Endodermal cell (in vitro differentiated cells): ENCODE measurements at places on chromosomes 3 and 15.

DNA sequence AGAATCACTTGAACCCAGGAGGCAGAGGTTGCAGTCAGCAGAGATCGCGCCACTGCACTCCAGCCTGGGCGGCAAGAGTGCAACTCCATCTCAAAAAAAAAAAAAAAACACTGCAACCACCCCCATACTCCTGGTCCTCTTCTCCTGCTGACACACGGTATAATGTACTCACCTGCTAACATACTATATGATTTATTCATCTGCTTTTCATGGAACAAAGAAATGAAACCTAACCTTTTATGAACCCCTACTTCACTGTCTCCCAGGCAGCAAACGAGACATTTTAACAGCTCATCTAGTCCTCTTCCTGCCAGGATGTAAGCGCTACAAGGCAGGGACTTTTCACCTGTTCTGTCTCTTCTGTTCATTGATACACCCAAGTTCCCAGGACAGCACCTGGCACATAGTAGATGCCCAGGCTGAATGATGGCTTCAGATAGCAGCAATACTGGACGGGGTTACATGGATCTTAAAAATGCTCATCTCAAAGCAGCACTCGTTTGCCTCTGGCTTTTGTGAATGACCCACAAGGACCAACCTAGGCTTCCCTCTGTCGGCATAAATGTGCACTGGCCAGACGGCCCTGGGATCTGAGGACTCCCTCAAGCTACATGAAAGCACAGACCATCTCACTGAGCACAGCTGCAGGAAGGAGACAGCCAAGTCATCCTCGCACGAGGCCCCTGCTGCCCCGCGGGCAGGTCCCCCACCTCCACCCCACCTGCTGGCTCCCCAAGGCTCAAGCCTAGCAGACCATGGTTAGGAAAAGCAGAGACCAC is 20.3 kb downstream of the XXYLT1 start:
- DNase-seq, result peak; percentile 42

- DNase-seq, result no peak
These were observed 186.0 kb upstream of the KBTBD8 start for GRCh38 chr3:66812136-66812535.

DNA sequence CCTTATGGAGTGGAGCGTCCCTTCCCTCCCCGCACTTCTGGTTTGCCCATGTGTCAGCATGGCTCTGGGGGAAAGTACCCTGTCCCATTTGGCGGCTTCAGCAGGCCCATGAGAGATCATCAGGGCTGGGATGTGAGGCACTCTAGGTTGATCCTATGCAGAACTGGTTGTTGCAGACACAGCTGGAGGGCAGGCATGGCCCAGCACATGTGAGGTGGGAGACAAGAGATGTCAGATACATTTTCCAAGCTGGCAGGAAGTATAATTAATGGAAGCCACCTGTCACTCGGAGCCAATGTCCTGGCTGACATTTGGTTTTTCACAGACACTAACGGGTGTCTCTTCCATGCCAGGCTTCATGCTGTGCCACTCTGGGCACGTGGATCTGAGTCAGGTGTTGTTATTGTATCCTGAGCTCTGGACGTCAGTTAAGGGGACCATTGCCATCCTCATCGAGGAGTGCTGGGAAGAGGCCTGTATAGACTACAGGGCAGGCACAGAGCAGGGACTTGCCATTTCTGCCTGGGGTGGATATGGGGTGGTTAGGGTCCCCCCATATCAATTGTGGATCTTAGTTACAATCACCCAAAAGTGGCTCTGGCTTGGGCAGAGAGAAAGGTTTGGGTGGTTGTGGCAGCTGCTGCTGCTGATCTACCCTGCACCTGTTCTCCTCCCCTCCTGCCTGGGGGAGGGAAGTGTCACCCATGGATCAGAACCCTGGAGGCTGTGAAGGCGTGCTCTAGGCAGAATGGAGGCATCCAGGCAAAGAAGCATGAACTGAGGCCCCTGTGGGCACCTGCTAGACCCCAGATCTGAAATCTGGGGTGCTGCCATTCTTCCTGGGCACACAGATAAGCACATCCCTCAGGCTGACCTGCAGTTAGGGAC is 140.7 kb downstream of the FBLN2 start:
- no peak for DNase-seq

DNA sequence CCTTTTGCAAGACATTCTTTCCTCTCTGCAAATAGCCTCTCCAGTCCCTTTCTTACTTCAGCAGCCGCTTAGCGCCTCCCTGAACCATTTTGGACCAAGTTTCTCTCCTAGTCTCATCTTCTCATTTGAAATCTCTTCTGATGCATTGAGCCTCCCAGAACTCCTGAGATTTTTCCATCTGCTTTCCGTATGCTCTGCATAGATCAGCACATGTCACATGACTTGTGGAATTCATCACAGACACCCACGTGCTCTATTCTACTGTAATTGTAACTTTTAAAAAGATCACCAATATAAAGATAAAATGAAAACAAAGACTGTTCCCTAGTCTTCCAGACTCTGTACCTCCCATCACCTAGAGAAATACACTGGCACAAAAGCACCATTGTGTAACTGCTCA is 100.7 kb downstream of the GADL1 start:
- no peak for DNase-seq

- DNase-seq, result no peak
These were observed 398.5 kb downstream of the PDCD6IP start for GRCh38 chr3:34196914-34197313.

DNA sequence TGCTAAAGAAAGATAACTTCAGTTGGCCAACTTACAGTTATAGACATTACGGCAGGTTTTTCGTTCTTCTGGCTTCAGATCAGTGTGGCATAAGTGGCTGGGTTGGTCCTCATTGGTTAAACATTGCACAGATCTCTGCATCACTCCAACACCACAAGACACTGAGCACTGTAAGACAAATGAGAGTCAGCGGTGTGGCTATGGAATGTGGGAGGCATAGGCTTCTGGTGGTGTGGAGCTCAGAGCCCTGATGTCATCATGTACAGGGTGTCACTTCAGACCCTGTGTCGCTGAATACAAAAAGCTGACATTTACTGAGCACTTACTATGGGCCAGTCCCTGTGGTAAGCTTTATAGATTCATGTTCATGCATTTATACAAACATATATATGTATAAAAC is 146.0 kb downstream of the ADAMTS9 start:
- DNase-seq, result no peak

- DNase-seq, result peak; percentile 68
These were observed 59.7 kb downstream of the CCDC33 start for GRCh38 chr15:74295800-74296199.

DNA sequence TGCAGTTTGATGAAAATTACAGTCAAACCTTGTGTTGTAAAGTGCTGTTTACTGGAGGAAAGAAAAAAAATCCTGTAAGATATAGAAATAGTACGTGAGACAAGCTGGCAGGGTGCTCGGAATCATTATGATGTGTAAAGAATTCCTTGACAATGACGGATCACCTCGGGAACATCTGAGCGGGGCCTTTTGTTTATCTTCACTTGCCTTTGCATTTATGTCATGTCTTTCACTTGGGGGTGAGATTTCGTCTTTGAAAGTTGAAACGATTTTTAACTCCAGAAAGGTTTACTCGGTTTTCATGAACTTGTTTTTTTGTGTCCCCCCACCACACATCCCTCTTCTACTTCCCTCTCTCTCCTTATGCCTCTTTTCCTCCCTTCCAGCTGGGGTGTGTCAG is 128.3 kb upstream of the VEPH1 start:
- DNase-seq, result no peak

DNA sequence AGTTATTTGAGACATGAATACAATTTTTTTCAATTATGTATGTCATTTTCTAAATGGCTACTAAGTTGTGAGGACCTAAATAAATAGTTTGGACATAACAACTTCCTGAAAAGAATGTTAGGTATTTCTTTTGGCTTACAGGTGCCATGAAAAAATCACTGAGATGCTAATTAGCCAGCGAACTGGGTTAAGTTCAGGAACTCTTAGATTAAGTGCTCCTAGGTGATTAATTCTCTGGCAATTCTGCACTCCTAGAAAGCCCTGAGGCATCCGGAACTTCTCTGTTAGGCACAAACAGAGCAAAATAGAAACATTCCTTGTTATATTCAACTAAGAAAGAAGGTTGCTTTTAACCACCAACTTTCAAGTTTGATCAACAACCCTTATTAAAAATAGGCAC is 192.3 kb downstream of the STAG1 start:
- DNase-seq, result no peak

GRCh38 chr3:132624790-132625189 is 27.7 kb downstream of the ACKR4 start:
- DNase-seq, result peak; percentile 56

DNA sequence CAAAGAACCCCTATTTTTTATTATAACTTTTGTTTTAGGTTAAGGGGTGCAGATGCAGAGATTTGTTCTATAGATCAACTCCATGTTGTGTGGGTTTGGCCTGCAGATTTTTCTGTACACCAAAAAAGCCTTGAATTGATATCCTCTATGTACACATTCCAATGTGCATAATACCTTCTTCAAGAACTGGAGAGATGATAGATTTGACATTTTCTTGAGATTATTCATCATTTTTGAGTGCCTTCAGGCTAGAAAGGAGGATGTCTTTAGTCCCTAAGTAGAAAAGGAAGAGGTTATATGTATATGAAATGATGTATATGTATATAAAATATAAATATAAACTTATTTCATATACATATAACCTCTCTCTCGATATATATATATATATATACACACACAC is 1190.0 kb upstream of the ALCAM start:
- DNase-seq, result no peak

DNA sequence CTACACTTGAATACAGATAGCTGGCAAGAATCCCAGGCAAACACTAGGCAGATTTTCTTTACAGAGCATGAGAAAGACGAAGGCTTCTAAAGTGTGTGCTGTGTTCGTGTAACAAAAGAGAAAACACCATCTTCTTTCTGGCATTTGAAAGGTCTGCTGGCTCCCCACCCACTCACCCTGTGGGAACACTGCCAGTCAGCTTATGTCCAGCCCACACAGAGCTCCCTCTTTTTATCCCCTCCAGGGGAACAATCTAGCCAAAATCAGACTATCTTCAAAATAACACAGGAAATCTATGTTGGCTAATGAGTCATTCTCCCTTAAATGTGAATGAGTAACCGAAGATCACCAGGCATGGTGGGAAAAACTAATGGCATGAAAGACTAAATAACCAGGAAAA is 45.6 kb upstream of the PAQR5 start:
- DNase-seq, result no peak

DNA sequence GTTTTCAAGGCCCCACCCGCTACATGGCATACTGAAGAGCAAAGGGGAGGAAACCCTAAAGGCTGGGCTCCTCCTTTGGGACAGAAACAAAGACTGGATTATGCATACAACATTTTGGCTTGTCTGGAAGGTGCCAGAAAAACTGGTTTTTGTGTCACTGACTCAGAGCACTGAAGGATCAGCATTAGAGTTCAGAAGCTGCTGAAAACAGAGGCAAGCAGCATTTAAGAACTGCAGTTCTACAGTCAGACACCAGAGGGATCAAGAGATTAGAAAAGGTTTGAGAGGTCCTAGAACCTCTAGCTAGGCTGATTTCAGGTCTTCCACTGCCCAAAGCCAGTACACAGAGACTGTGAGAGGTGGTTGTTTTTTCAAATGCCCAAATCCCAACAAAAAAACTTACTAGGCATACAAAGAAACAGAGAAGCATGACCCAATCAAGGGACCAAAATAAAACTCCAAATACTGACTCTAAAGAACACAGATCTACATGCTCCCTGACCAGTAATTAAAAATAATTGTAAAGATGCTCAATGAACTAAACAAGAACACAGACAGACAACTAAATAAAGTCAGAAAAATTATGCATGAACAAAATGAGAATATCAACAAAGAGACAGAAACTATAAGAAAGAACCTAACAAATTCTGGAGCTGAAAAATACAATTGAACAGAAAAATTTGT is 91.2 kb downstream of the SENP2 start:
- peak; percentile 71 for DNase-seq

GRCh38 chr3:188197388-188197847 is 43.5 kb downstream of the LPP start:
- DNase-seq, result peak; percentile 49

DNA sequence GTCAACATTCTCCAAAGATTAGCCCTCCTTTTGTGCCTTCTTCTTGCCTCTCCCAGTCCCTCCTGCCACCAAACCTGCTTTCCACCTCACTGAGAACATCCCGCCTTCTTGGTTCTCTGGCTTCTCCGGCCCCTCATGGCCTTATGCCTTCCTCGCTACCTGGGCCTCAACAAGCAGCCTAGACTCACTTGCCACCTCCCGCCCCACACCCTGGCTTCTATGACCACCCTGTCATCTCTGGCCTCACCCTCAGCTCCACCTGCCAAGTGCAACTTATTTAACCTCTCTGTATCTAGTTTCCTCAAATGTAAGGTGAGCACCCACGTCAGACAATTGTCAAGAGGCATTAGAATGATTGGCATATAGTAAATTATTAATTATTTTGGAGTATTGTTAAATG is 68.8 kb upstream of the MEX3B start:
- no peak for DNase-seq
